ENCODE measurements at places on chromosomes 16 and 17. TPM values are rescaled to one million over a fixed set of nuclear protein-coding genes. Genes with fewer than 3 reads are reported as not detected.

The RNF222 gene
- 0.56 TPM for total RNA-seq

The SLC2A4 gene
- 1.2 TPM for total RNA-seq

The BIRC5 gene
- total RNA-seq, result 4.2 TPM

The TEKT5 gene
- not detected for total RNA-seq

The PRR15L gene
- total RNA-seq, result 1.4 TPM

The RGS11 gene
- 16.8 TPM for total RNA-seq

The GP1BA gene
- not detected for total RNA-seq

The ANKS4B gene
- not detected for total RNA-seq

The CFAP97D1 gene
- total RNA-seq, result not detected

GRCh38 chr16:81481207-81481821 lies 36.7 kb downstream of the CMIP start:
- no peak for DNase-seq

DNA sequence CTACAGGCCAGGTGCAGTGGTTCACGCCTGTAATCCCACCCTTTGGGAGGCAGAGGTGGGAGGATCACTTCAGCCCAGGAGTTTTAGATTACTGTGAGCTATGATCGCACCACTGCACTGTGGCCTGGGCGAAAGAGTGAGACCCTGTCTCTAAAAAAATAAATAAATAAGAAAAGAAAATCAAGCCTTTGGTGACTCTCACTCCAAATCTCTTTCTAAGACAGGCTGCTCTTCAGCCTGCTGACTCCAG lies 976 bp downstream of the ABCC3 start:
- no peak for DNase-seq

DNA sequence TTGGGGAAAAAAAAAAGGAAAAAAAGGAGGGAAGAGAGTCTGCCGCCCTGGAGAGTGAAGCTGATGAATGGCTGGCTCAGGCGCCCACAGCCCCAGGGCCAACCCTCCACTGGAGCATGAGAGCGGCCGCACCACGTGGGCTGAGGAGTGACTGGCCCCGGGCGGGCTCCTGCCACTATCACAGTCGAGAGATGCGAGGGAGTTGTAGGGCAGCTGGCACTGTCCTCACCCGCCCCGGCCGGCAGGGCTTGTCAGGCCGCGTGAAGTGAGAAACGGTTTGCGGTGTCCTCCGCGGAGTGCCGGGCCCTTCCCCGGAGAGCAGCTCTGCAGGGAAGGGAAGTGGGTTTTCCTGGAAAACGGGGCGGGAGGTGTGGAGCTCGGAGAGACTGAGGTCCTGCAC lies 45.9 kb downstream of the JPH3 start:
- DNase-seq, result no peak

DNA sequence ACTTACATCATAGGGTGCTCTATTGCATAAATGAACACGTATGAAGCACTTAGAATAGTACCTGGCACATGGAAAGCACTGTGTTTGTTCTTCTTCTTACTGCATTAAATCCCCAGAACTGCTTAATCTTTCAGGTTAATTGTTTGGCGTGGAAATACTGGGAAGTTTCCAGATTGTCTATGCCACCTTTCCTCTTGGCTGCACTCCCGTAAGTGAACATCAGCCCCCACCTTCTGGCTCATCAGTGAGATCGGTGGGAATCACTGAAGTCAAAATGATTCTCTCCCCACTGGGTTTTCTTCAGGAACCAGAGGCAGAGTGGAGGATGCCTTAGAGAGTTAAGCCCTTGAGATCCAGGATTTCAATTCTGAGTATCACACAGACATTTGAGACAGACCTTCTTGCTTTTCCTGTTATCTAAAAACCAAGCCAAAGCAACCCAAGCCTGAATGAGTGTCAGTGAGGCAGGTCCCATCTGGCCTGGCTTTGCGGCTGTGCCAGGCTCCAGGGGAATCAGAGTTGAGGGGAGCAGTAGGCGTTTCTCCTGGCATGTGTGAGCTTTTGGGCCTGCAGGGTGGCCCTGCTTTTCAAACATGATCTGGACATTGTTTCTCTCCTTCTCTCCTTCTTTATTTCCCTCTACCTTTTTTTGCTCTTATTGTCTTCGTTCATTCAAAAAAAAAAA lies 59.1 kb downstream of the OTOA start:
- DNase-seq, result no peak

- no peak for DNase-seq
Measured at GRCh38 chr17:68248891-68249290, 1.0 kb downstream of the AMZ2 start.

DNA sequence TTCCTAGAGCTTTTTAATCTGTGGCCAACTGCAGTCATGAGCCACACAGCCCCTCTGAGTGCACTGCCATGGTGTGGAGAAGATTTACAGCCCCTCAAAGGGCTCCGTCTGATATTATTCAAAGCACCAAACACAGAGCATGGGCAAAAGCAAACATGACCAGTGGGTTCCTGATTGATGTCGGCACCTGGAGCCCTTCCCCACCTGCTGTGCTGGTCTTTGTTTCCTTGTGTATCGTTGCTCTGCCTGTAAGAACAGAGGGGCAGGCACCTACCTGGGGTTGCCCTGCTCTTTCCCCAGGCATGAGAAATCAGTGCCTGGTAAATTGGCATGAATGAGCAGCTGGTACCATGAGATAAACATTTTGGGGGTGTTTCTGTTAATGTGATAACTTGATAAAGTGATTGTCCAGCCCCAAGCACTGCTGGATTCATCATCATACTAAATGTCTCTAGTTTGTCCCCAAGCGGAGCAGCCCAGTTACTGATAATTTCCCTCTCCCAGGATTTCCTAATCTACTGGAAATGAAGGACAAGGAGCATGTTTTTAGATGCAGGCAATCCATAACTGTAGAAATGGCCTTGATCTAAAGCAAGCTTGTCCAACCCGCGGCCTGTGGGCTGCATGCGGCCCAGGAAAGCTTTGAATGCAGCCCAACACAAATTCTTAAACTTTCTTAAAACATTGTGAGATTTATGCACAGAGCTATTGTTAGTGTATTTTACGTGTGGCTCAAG lies 5.0 kb upstream of the SPIRE2 start:
- DNase-seq, result no peak

DNA sequence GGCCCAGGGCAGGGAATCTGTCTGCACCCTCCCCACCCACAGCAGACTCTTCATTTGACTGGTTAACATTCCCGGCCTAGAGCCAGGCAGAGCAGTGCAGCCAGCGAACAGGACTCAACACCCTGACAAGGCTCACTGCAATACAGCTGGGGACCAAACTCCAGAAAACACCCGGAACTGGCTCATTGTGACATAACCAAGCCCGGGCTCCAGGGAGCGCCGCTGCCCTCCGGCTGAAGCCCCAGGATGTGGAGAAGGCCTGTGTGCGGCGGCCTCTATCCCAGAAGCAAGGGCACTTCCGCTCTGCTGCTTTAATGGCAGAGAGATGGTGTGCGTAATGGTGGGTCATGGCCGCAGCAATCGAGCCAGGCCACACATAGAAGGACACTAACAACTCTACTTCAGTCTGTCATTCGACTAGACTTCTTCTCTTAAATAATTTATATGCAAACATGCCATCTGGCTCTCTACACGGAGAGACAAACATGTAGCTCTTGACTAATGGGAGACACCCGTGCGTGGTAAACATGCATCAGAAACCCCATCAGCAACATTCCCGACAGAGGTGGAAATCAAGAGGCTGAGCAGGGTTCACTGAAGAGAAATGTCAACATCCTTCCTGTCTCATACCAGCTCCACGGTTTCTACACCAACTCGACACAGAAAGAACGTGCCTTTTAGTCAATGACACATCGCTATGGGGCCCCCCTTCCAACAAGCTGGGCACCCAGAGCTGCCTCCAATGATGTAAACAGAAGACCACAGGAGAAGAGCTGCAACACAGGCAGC lies 18.0 kb downstream of the KLHDC4 start:
- DNase-seq, result no peak

- DNase-seq, result no peak
Measured at GRCh38 chr16:31213877-31214707, at the start of gene TRIM72. TRIM72 (plus strand) TSS chr16:31214119; CDS start chr16:31214739, 620 bp downstream.

DNA sequence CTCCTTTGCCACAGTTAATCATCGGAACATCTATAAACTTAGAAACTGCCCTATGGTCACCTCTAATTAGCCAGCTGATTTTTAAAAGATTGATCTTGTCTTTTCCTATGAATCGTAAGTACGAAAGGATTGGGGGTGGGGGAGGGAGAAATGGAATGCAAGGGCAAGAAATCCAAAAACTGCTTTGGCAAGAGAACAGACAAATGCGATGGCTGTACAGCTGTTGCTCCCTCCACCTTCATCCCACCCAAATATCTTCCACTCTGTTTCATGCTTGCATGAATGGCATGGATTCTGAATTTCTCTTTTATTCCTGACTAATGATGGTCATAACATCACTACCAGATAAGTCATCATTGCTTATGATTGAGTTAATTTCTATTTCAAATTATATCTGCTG lies 165.7 kb downstream of the STX8 start:
- no peak for DNase-seq

DNA sequence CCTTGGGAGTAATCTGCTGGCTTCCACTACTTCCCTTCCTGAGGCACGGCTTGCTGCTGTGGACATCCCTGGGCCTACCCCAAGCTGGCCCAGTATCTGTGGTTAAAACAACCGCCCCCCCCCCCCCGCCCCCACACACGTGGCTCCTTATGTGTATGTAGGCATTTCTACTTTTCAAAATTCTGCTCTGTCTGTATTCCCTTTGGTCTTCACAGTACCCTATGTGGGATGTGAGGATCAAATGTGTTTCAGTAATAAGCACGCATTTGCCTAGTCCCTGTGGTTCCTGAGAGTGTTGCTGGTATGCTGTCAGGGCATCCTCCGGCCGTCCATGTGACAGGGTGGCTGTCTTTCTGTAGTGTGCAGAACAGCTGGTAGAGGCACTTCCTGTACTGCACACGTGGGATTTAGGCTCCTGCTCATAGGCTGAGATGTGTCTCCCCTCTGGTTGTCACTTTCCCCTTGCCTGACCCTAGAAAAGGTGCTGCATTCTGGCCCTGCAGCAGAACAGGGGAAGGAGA lies 2.2 kb downstream of the NT5M start:
- no peak for DNase-seq

DNA sequence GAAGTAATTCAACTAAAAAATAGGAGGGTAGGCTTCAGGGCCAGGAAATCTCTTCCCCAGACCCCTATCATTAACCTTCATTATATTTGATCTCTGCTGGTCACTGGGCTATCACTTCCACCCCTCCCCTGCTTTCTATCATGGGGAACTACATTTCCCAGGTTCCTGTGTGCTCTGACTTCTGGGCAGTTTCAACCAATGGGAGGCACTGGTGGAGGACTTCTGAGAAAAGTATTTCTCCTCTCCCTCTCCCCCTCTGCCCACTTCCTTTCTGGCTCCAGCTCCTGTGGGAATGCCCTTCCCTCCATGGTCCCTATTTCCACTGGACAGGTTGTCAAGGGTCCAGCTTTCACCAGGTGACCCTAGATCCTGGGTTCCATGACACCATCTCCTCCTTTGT lies 364.4 kb downstream of the C16orf95 start:
- no peak for DNase-seq

DNA sequence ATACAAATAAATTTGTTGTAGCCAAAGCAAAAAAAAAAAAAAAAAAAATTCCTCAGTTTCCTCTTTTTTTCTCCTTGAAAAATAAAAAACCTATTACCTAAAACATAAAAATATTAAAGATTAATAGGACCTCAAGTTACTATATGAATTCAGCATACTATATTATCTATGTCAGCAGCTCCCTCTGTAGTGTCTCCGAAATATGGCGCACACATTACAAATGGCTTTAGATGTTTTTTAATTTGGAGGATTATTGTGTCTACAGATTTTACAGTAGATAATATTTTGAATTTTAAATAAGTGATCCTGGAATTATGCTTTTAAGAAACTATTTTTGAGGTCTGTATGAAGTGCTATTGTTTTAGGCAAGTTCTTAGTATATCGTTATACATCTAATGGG lies 94.4 kb downstream of the NLK start:
- no peak for DNase-seq

GRCh38 chr16:11091021-11091785 lies 146.8 kb downstream of the CLEC16A start:
- no peak for DNase-seq

DNA sequence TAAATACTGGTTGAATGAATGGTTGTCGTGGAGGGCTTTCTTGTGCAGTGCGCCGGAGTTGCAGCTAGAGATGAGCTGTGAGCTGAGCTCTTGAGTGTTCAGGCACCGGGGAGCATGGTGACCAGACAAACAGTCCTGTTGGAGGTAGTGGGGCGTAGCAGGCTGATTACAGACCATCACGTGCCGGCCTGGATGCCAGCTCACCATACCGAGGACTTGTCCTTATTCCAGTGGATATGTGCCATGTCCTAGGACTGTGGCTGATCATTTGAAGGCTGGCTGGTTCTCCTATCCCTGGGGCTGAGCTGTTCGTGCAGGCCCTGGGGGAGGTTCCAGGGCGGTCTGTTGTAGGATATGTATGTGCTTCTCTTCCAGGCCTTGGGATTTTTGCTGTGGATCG lies 60.0 kb downstream of the ABCC1 start:
- no peak for DNase-seq

DNA sequence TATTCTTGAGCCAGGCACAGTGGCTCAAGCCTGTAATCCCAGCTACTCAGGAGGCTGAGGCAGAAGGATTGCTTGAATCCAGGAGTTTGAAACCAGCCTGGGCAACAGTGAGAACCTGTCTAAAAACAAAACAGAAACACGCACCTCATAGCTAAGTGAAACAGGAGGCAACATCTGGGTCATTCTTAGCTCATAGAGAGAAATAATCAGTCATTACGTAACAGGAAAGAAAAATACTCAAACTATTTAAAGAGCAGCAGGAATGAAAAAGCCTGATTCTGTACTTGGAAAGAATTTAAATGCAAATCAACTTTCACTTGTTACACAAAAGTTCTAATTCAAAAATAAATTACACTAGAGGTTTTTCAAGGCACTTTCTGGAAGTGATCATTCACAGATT lies 17.2 kb downstream of the CHCT1 start:
- no peak for DNase-seq

DNA sequence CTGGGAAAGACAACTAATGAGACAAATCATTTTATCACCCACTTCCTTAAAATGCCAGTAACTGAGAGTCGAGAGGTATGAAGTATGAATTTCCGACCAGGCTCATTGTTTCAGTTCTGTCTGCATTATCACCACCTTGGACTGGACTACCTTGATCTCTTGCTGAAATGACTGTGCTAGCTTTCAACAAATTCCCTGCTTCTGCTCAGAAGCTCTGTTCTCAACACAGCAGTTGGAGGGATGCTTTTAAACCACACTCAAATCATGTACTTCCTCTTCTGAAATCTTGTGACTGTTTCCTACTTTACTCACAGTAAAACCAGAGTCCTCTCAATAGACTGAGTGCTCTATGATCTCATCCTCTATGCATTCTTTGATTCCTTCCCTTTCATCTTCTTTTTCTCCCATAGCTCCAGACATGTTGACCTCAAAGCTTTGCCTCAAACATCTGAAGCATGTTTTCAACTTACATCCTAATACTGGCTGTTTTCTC lies 195.8 kb downstream of the KCNJ2 start:
- no peak for DNase-seq

All from thoracic aorta (tissue), 2 donors.